RPMI8226 (cell line): ENCODE measurements at places on chromosomes 4 and X.

DNA sequence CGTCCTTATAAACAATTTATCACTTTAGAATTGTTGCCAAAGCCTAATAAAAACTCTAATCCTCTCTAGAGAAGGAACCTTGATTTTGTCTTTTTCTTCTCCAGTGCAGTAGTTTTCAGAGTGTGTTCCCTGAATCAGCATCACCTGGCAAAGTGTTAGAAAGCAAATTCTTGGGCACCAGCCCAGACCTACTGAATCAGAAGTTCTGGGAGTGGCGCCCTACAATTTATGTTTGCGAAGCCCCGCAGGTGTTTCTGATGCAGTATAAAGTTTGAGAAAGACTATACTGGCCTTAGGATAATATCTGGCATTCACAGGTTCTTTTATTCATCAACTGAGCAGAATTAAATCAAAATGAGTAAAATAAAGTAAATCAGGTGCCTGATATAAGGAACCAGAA lies 645.8 kb upstream of the ATOH1 start:
- no peak for DNase-seq

DNA sequence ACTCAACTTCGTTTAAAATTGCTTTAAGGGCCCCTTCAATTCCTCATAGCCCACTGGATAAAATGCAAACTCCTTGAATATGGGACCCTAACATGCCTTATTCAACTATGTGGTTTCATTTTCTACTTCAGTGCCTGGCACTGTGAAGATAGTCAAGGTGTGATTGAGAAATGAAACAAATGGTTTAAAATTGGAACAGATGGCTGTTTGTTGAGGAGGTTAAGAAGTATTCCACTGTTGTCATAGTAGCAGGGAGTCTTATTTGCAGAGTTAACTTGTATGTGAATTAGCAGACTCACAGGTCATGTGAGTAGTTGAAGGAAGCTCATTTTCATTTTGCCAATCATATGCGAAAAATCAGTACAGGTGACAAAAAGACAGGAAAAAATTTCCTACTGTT lies 593.3 kb downstream of the KCTD8 start:
- no peak for DNase-seq

DNA sequence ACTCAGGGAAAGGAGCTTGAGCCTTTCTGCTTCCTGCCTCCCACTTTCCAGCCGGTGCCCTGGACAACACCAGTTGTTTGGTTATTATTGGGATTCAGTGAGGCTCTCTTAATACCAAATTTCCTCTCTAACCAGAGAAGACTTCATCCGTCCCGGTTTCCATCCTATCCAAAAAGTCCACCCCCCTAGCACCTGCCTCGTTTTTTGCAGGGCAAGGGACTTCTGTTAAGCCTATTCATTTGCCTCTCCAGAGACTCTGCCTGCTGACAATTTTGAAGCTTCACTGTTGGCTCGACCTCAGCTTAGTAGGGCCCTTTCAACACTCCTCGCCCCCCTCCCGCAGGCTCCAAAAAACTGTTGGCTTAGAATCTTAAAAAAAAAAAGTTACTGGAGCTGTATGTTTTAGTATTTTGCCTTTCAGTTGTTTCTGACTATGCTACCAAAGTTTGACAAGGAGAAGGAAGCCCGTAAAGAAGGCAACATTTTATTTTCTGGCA lies 779 bp upstream of the PRSS12 start:
- no peak for DNase-seq

GRCh38 chrX:110208092-110208491 lies 109.8 kb downstream of the AMMECR1 start:
- DNase-seq = no peak

- DNase-seq = no peak
Observed at GRCh38 chr4:32106767-32107166, 1386.6 kb downstream of the PCDH7 start.

DNA sequence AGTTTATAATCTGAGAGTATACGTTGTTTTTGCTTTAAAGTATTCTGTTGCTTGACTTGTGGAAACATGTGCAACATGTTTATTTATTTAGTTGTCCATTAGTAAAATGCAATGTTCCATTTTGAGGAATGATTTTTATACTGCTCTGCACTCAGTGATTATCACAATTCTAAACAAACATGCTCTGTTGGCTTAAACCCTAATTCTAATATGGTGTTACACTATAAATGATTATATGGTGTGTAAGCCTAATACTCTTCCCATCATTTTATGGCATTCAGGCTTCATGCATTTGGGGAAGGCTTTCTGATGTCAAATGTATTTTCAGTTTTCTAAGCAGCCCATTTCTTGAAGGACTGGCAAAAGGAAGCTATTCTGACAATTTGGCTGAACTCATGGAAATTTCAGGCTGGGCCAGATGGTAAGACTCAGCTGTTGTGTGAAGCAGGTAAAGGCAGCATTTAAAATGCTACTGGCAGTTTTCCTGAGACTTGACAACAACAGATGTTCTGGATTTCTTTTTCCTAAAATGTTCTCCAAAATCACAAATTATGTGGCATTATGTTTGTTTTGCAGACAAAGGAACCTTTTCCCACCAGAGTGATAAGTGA lies 336.7 kb upstream of the GNPDA2 start:
- DNase-seq = no peak

GRCh38 chrX:43868791-43869190 lies 13.5 kb downstream of the MAOB start:
- DNase-seq = no peak

- DNase-seq = no peak
Observed at GRCh38 chrX:42248226-42248625, 324.9 kb upstream of the CASK start.

DNA sequence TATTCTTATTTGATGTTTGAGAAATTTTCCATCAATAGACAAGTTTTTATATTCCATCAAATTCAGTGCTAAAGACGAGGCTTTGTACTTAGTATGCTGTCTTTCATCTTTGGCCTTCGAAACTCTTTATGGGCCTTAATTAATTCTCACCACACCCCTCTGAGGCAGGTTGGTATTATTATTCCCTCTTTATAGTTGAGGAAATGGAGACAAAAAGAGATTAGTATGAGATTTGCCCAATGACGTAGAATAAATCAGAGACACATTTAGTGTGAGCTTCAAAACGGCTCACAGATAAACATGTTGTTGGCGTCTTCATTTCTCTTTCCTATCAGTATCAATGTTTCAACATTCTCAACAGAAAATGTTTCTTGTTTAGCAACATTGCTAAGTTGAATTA lies 35.9 kb upstream of the PTPN13 start:
- DNase-seq = no peak

DNA sequence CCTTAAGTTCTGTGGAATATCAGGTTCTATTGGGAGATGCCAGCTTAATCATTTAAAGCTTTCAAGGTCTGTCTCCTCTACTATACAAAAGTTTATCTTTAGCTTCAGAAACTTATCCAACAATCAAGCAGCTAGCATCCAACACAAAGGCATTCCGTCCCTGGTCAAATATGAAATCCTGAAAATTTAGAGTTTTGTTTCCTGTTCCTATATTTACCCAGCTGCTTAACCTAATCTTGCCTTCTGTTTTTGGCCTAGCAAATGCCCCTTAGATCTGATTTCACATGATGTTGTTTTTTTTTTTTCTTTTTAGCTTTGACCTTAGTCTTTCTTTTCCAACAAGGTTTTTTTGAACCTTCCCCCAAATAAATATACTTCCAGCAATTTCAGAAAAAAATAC lies 33.8 kb downstream of the FAM13A start:
- no peak for DNase-seq

DNA sequence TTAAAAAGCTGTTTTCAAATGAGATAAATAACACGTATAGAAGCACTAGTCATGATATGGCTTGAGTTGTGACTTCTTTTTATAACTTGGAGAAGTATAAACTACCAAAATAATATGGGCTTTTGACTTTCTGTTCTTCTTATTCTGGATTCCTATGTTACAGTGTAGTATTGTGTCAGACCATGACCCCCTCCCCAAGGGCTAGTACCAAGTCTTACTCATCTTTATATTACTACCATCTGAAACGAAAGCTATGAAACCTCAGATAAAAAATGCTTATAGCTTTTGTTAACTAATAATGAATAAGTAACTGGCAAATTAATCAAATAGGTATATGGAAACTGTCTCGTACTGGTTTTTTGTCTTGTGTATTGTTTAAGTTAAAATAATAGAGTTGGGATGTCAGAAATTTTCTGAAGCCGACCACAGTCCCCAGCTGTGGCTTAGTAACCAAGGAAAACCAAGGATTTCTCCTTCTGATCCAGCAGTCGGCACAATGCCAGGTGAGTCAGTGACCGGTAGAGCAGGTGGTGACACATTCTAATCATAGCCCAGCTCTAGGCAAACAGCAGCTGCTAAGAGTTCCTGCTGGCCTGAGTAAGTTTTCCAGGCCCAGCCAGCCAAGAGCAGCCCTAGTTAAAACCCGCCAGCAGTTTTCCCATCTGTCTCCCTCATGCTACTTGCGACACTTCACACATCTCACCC lies 163.3 kb upstream of the PRDX4 start:
- no peak for DNase-seq

- DNase-seq = peak; percentile 46
Observed at GRCh38 chr4:9964879-9965278, 56.4 kb downstream of the SLC2A9 start.

GRCh38 chr4:126268106-126268505 lies 953.4 kb downstream of the FAT4 start:
- no peak for DNase-seq

DNA sequence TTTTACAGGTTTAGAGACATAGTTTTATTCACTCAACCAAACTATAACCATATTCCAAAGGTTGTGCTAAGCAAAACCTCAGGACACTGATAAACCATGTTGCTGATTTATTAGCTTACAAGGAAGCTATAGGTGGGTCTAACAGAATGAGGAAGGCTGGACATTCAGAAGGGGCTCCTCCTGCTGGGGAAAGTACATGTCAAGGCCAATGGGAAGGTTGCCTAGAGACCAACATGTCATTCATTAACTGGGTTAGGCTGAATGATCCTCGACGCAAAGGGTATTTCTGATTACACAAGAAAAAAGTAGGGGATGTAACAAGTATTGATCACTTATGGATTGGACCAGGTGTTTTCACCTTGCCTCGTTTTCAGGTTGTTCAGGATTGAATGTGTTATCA lies 30.3 kb downstream of the SLC10A6 start:
- DNase-seq = no peak

DNA sequence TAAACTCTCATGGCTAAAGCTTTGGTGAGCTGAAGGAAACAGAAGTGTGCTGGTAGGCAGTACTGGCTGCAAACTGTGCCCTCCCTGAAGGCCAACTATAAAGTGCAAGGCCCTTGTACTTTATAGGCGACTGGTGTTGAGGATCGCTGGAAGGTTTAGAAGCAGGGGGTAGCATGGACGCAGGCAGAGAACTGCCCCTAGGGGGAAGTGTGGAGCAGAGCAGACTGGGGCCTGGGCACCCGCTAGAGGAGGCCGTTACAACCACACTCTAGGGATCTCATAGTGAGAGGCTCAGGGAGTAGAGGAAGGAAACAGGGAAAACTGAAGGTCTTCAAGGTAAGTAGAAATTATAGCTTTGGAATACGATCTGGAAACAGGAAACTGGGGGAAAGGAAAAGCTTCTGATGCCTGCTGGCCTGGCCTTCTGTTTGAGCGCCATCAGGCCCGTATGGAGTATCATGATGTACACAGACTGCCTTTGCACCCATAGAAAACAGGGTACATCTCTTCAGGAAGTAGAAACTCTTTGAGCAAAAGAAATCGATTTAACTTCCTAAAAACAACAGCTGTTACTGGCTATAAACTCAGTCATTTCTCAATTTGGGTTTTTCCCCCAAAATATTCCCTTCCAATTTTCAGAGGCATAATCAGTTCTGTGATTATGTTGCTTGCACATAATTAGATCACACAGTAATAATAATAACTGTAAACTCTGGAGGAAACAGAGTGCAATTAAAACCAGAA lies 23.9 kb upstream of the TMSB4X start:
- DNase-seq = no peak

DNA sequence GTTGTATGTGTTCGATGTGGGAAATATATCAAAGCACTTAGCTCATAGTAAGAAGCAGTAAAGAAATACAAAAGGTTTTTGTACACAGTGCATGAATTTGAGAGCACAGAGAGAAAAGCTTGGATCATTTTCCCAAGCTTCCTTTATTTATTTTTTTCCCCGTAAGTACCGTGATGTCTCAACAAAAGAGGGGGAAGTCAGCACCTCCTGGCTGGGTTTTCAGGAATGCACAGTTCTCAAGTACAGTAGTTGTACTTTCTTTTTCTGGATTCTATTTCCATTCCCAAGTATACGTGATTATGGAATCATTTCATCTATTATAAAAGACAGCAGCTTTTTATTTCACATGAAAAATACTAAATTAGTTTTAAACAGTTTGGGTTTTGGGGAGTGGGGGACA lies 171.5 kb upstream of the EDNRA start:
- DNase-seq = no peak

GRCh38 chr4:73388887-73389286 lies 15.2 kb upstream of the ALB start:
- DNase-seq = no peak
